ENCODE measurements at places on chromosomes 3 and 15.

- H3K4me3 ChIP-seq: no peak overlapping the region
- ATAC-seq: no peak
- no peaks in the 10 kb centered on the region for H3K36me3 ChIP-seq
Measured at GRCh38 chr3:148092624-148093347, 604.9 kb upstream of the AGTR1 start.

- H3K27ac ChIP-seq: no peak overlapping the region
- H3K4me1 ChIP-seq: peaks cover 22% of the 10 kb centered on the region
- no peak for ATAC-seq
- H3K36me3 ChIP-seq: no peaks in the 10 kb centered on the region
- no peak overlapping the region for H3K4me3 ChIP-seq
- no peaks in the 10 kb centered on the region for H3K27me3 ChIP-seq
Measured at GRCh38 chr3:187827723-187828122, 82.5 kb upstream of the BCL6 start.

GRCh38 chr3:147299656-147300055 is 106.7 kb downstream of the ZIC4 start:
- no peaks in the 10 kb centered on the region for H3K36me3 ChIP-seq
- no peaks in the 10 kb centered on the region for H3K27me3 ChIP-seq
- no peak for ATAC-seq
- no peak overlapping the region for H3K27ac ChIP-seq
- H3K4me1 ChIP-seq: no peaks in the 10 kb centered on the region

DNA sequence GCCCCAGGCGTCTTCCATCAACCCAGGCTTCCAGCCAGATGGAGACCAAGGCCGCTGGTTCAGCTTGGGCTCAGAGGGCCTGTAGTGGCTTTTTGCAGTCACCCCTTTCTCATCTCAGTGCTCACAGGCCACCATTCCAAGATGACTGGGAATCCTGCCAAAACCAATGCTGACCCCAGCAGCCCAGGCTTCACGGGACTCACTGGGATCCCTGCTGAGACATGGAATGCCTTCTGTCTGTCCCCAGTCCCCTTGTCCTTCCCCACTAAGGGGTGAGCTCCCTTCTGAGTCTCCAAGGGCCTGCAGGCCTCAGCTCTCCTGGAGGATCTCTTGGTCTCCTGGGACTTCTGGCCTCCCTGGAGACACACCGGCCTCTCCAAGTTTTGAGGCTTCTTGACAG is 77.4 kb upstream of the SEC13 start:
- ATAC-seq: no peak
- no peaks in the 10 kb centered on the region for H3K27me3 ChIP-seq
- no peak overlapping the region for H3K4me3 ChIP-seq

DNA sequence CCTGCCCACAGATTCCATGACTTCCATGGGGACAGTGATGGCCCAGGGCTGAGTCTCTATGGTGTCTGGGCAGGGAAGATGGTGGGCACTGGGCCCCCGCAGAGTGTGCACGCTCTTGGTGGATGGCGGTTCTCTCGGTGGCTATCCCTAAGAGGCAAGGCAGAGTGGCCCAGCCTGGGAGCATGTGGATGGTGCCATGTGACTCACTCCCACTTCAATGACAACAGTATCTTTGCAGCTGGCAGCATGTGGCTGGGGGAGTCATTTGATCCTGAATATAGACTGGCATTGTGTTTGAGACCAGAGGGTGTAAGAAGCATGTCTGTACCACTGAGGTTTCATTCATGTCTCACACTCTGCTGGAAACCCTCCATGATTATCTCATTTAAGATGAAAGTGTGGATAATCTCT is 101.2 kb downstream of the CORO2B start:
- H3K36me3 ChIP-seq: no peaks in the 10 kb centered on the region
- H3K27ac ChIP-seq: no peak overlapping the region
- no peak for ATAC-seq
- no peak overlapping the region for H3K4me3 ChIP-seq
- no peaks in the 10 kb centered on the region for H3K4me1 ChIP-seq

Measured in activated T-helper 17 cell treated with anti-CD3 and anti-CD28 coated beads, Interleukin-2, amount 50 U/mL, for 72 hours (primary cell).